ENCODE measurements at places on chromosomes 4 and X. TPM values are rescaled to one million over a fixed set of nuclear protein-coding genes. Genes with fewer than 3 reads are reported as not detected.

- peak overlapping the region; percentile 60 for H3K27ac ChIP-seq
- H3K4me1 ChIP-seq: peaks cover 10% of the 10 kb centered on the region
- H3K36me3 ChIP-seq: no peaks in the 10 kb centered on the region
- DNase-seq: no peak
Observed at GRCh38 chr4:156778606-156779005, 193.0 kb downstream of the PDGFC start.

DNA sequence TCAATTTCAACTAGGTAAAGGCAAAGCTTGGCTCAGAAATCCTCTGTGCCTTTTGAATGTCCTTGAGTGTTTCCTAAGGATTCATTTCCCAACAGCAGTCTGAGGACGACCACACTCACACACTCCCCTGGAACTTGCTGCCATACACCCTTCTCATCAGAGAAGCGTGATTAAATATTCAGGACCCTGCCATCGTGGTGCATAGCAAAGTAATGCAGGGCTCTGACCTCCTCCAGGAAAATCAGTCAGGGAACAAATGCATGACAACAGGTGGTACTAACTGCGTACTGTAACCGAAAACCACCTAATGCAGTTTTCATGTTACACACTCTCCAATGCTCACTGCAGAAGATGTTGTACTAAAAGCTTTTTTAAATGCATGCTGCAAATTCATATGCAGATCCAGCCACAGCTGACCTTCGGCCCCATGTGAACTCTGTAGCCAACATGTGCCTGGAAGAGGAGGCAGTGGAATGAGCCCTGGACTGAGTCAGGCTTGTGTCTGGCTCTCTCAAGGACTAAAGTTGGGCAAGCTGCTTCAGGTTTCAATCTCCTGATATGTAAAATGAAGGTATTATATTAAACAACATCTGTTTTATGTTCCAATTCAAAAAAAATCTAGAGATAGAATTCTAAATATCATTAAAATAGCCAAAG, 238.3 kb downstream of the KCNIP4 start:
- H3K27ac ChIP-seq: no peak overlapping the region
- no peaks in the 10 kb centered on the region for H3K27me3 ChIP-seq
- no peak for DNase-seq
- no peaks in the 10 kb centered on the region for H3K36me3 ChIP-seq
- H3K4me3 ChIP-seq: no peak overlapping the region
- no peaks in the 10 kb centered on the region for H3K4me1 ChIP-seq

GRCh38 chrX:1453395-1453783, 680 bp upstream of the ASMTL start:
- no peaks in the 10 kb centered on the region for H3K36me3 ChIP-seq
- peak overlapping the region; percentile 58 for H3K4me3 ChIP-seq

HSFX3 gene
- not detected for total RNA-seq

DNA sequence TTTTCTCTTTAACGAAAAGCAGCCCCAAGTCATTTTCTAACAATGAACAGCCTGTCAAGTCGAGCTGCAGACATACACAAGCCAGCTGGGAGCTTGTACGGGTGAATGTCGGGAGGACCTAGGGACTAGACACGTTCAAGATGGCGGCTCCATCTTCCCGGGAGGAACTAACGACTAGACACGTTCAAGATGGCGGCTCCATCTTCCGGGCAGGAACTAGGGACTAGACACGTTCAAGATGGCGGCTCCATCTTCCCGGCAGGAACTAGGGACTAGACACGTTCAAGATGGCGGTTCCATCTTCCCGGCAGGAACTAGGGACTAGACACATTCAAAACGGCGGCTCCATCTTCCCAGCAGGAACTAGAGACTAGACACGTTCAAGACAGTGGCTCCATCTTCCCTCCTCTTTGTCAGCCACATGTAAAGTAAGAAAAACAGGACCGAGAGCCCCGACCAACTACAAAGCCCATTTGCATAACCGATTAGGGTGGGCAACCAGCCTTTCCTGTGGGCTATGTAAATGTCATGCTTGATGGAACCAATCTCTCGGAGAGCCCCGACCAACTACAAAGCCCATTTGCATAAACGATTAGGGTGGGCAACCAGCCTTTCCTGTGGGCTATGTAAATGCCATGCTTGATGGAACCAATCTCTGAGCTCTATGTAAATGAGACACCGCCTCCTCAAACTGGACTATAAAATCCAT, 175.5 kb downstream of the DHRSX start:
- no peaks in the 10 kb centered on the region for H3K27me3 ChIP-seq
- H3K27ac ChIP-seq: peak overlapping the region; percentile 56
- peak overlapping the region; percentile 18 for H3K4me3 ChIP-seq
- H3K4me1 ChIP-seq: no peaks in the 10 kb centered on the region
- no peaks in the 10 kb centered on the region for H3K36me3 ChIP-seq
- DNase-seq: peak; percentile 78

GRCh38 chr4:145181091-145181501, 707 bp upstream of the OTUD4 start:
- peak overlapping the region; percentile 98 for H3K4me3 ChIP-seq
- no peak for DNase-seq
- peak overlapping the region; percentile 99 for H3K27ac ChIP-seq
- no peaks in the 10 kb centered on the region for H3K36me3 ChIP-seq

GPC3 gene
- total RNA-seq: 1.1 TPM

DNA sequence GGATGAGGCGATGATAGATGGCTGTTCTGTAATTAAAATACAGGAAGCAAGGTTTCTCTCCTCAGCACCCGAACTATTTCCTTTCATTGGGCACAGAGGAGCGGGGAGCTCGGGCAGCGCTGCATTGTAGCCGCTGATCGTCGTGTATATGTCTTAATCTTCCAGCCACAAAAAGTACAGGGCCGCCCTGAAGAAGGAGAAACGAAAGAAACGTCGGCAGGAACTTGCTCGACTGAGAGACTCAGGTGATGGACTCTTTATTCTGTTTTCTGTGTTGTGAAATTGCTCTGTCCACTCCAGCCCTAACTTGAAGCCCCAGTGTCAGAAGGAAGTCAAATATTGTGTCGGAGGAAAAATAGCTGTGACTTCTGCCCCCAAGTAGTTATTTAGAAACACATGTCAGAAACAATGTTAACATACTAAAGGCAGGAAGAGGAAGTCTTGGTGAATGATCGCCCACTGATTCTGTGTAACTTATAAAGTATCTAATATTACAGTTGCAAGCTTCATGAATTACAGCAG, 546 bp downstream of the ZRSR2 start:
- no peak for DNase-seq
- no peaks in the 10 kb centered on the region for H3K4me1 ChIP-seq
- H3K36me3 ChIP-seq: no peaks in the 10 kb centered on the region
- H3K27ac ChIP-seq: peak overlapping the region; percentile 87

DNA sequence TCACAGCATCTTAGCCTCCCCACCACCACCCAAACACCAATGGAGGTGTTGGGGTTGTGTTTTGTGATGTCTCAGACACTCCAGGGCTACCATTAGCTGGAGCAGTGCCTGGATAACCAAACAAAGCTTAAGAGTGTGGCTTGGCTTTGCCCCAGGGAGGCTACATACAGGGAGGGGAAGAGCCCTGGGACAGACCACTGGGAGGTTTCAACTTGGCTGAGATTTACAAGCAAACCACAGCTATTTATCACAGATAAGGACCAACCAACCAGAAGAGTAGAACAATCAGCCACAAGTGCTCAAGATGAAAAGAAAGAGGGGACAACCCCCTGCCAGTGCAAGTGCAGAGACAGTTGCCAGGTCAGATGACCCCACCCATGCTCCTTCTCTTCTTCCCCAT, 24.1 kb downstream of the SOX3 start:
- H3K4me1 ChIP-seq: no peaks in the 10 kb centered on the region
- no peaks in the 10 kb centered on the region for H3K36me3 ChIP-seq
- H3K27me3 ChIP-seq: no peaks in the 10 kb centered on the region
- H3K4me3 ChIP-seq: no peak overlapping the region
- no peak for DNase-seq
- no peak overlapping the region for H3K27ac ChIP-seq

GRCh38 chr4:53538756-53539155, 52.5 kb downstream of the LNX1 start:
- DNase-seq: no peak
- no peaks in the 10 kb centered on the region for H3K27me3 ChIP-seq
- H3K36me3 ChIP-seq: no peaks in the 10 kb centered on the region

- no peak overlapping the region for H3K27ac ChIP-seq
- no peak overlapping the region for H3K4me3 ChIP-seq
- H3K4me1 ChIP-seq: no peaks in the 10 kb centered on the region
- no peaks in the 10 kb centered on the region for H3K36me3 ChIP-seq
Observed at GRCh38 chr4:179989975-179990374, 2253.2 kb upstream of the TENM3 start.

USP26 gene
- not detected for total RNA-seq

Measured in transverse colon (tissue), 4 donors.